Activated naive CD8-positive, alpha-beta T cell treated with anti-CD3 and anti-CD28 coated beads, Interleukin-2, amount 10 ng/mL, durations not matched to agents 7 days and 5 days (primary cell): ENCODE measurements at places on chromosomes 12 and 14.

- DNase-seq: no peak
Observed at GRCh38 chr12:45435945-45436710, 220.2 kb downstream of the ANO6 start.

- DNase-seq: no peak
Observed at GRCh38 chr14:75521415-75522199, 662 bp upstream of the BATF start.

- no peak for DNase-seq
Observed at GRCh38 chr12:119374635-119375034, 40.1 kb downstream of the CCDC60 start.

GRCh38 chr12:120836114-120836684 lies 68.0 kb downstream of the SPPL3 start:
- DNase-seq: no peak

DNA sequence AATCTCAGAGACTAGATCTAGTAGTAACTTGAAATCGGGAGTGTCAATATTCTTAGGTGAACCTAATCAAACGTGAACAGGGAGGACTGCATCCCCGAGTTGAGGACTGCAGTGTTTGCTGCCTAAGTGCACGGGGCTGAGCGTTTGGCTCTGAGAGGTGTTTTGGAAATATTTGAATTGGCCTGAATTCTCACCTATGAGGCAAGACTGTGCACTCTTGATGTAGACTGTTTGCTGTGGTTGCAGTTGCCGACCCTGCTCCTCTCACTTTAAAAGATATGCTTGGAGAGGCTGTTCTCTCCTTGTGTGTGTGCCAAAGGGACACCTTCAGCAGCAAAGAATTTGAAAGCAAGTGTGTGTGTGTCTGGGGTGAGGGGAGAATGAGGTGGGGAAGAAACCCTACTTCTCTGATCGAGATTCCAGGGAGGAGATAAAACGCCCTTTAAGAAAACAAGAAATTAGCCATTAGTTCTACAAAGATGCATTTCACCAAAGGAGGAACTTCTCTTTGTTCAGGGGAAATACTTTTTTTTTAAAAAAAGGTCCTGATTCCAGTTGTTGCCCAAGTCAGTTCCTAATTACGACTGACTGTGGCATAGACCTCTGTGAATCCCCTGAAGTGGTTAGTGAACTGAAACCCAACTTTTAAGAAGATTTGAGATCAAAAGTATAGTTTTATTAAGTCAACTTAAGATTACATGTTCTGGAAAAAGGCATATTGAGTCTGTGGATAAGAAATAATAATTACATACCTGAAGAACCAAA lies 106.6 kb downstream of the DYRK2 start:
- DNase-seq: no peak

- no peak for DNase-seq
Observed at GRCh38 chr12:115260762-115261675, 577.0 kb upstream of the TBX3 start.

DNA sequence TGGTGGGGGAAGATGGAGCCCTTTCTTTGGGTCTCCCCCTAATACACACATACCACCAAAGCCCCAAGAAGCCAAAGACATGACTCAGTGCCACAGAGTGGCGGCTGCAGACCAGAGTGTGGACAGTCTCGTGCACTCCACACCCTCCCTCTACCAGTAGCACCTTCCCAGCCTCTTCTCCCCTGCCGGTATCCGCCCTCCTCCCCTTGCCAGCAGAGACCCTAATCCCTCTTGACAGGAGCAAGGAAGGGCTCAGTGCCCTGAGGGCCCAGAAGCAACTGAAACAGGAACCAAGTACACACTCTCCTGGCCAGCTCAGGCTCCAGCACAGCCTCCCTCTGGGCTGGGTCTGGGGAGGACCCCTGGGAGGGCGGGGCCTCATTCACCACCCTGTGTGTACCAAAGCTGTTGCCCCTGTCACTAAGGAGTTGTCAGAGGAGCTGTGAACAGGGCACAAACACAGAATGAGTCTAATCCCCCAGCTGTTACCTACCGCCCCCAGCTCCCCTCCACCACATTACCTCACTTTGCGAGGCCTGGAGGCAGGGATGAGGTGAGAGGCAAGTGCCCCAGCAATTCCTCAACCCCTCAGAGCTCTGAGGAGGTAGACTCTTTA lies 8.2 kb downstream of the SPRYD3 start:
- no peak for DNase-seq

DNA sequence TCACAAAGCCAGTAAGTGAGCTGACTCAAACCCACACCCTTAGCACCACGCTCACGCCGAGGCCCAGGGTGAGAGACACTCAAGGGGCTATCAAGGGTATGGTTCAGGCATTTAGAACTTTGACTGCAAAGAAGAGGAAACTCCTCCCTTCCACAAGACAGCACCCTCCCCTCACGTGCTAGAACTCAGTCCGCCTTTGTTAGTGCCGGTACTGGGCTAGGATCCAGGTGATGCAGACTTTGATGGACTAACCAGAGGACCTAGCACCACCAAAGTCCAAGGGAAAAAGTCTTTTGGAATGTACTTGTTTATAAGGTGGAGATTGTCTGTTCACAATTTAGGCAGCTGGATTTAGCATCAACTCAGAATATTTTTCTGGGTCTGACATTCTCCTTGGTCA lies 33.7 kb downstream of the VWF start:
- no peak for DNase-seq

- no peak for DNase-seq
Observed at GRCh38 chr14:78007160-78007559, 163.0 kb upstream of the NRXN3 start.

GRCh38 chr12:24049101-24049500 lies 99.6 kb upstream of the SOX5 start:
- no peak for DNase-seq

GRCh38 chr14:37230551-37231194 lies 32.9 kb downstream of the MIPOL1 start:
- no peak for DNase-seq

DNA sequence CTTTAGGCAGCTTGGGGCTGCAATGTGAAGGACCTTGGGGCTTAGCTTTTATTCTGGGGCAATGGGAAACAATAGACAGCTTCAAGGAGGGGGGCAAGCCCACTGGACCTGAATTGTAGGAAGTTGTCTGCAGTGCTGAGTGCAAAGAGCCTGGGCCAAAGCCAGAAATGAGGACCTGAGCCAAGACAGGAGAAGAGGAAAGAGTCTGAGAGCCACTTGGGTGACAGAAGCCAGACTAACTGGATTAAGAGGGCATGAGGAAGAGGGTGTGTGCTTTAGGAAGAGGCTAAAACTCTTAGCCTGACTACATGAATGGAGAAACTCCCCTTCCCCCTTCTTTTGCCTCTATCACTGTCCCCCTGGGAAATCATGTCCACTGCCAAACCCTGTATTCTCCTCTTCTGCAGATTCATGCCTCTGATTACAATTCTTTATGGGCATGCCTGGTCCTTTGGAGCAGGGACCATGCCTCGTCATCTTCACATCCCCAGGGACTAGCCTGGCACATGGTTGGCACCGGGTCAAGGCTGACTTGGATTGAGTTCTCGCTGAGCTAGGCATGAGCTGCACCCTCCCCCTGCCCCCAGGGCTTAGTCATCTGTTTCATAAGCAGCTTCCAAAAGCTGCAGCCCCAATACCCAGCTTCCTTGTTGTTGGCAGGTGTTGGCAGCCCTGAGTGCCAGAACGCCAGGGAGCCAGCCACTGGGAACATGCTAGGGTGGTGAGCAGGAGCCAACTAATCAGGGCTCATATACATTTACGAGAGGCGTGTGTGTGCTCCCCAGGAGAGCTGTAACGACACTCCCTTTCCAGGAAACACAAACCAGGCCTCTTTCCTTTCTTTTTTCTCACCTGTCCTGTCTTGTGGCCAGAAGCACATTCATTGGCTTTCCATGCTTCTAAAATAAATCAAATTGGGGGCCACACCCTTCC lies 27.7 kb upstream of the JDP2 start:
- DNase-seq: no peak

- DNase-seq: no peak
Observed at GRCh38 chr12:4448371-4448940, 2.8 kb upstream of the FGF6 start.

- DNase-seq: no peak
Observed at GRCh38 chr14:28382444-28383190, 384.0 kb upstream of the FOXG1 start.

DNA sequence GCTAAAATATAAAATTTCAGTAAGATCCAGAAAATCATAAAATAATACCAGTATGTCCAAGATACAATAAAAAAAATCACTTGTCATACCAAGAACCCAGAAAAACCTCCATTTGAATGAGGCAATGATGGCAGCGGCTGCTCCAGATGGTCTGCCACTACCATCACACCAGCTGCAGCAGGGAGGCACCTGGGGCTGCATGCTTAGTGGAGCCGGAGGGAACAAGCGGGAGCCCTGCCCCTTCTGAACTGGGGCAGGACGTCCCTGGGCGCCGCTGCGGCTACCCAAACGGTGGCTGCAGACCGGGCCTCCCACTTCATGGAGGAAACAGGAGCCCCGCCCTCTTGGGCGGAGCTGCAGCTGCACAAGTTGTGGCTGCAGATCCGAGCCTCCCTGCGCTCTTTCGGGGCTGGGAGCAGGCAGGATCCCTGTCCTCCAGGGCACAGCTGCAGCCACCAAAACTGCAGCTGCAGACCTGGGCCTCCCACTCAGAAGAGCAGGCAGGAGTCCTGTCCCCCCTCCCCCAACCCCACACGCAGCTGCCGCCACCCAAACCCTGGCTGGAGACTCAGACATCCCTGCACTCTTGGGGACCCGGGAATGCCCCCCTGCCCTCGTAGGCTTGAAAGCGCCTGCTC lies 36.1 kb upstream of the OR5AU1 start:
- peak; percentile 82 for DNase-seq

DNA sequence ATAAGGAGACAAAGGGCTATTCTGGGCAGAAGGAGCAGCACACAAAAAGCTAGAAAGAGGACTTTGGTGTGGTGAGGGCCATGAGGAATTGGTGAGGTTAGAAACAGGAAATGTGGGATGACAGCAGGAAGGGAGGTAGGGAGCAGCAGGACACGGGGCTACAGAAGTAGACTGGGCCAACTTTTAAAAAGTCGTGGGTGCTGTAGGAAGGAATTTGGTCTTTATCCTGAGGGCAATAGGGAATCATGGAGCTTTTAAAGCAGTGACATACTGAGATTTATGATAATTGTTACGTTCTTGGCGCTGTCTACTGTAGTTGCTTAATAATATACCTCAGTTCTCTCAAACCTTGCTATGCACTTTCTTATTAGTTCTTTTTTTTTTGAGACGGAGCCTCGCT lies 8.2 kb upstream of the CHURC1 start:
- no peak for DNase-seq
